CD4-positive, alpha-beta T cell treated with Interleukin-2 at 100 ng/mL for 4 hours (primary cell): ENCODE measurements at places on chromosomes 2 and 18.

GRCh38 chr2:209495855-209496585 is 72.2 kb downstream of the MAP2 start:
- no peak for DNase-seq

DNA sequence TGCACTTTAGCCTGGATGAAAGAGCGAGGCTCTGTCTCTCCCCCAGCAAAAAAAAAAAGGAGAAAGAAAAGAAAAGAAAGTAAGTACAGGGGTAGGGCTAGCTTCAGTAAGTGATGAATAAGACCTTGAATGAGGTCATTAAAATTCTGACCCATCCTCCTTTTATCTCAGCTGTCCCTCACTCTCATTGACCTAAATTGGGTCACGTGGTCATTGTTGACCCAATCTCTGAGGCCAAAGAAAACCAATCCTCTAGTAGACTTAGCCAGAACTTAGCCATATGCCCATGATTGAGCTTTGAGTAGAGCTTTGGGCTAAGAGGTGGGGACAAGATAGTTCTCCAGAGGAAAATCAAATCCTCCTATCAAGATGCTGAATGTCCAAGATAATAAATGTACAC is 149.3 kb downstream of the PDE11A start:
- no peak for DNase-seq

DNA sequence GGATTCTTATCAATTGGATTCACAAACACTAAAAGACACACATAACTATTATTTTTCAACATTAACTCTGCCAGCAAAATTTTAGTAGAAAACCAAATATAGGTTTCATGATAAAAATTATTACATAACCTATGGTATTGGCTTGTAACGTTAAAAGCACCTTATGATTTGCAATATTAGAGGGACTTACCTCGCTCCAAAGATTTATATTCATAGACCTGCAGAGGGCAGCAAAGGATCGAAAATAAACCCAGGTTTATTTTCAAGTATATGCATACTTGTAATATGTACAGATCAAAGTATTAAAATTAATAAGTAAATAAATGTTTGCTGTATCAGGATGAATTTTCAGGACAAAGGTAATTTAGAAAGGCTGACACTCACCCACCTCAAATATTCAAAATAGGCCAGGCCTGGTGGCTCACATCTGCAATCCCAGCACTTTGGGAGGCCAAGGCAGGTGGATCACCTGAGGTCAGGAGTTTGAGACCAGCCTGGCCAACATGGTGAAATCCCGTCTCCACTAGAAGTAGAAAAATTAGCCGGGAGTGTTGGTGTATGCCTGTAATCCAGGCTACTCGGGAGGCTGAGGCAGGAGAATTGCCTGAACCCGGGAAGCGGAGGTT is 45.3 kb downstream of the LRPPRC start:
- DNase-seq = peak; percentile 52

DNA sequence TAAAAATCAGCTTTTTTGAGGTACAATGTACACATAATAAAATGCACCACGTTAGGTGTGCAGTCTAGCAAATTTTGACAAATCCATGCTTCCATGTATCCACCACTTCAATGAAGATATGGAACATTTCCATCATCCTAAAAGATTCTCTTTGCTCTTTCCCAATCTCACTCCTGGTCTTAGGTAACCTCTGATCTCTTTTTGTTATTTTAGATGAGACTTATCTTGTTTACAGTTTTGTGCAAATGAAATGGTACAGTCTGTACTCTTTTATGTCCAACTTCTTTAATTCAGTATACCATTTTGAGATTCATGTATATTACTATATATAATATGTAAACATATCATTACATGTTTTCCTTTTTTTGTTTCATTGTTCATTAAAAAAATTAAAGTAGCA is 16.3 kb upstream of the SERPINB5 start:
- no peak for DNase-seq

- no peak for DNase-seq
Observed at GRCh38 chr2:232516551-232516950, 3.6 kb upstream of the PRSS56 start.

GRCh38 chr18:29962579-29962978 is 1080.0 kb downstream of the DSC3 start:
- DNase-seq = no peak

GRCh38 chr2:99504844-99505584 is 15.2 kb upstream of the REV1 start:
- no peak for DNase-seq
